ENCODE measurements at places on chromosomes 12 and 14.

GRCh38 chr14:101074196-101075024 lies 170.9 kb upstream of the RTL1 start:
- no peak for DNase-seq

DNA sequence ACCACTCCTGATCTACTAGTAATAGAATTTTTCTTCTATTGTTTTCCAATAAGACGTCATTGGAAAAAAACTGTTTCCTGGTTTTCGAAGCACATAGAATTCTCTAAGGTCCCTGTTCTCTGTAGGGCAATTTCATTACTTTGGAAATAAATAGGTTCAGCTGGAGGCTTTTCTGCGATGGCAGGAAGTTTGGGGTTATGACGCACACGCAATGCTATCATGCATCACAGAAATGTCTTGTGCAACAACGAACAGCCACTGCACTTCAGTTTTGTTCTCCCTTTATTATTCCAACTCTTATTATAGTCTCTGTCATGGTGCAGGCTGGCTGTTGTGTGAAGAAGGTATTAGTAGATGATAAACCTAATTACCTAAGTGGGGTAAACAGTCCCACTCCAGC lies 59.0 kb downstream of the KCNK10 start:
- DNase-seq: no peak

DNA sequence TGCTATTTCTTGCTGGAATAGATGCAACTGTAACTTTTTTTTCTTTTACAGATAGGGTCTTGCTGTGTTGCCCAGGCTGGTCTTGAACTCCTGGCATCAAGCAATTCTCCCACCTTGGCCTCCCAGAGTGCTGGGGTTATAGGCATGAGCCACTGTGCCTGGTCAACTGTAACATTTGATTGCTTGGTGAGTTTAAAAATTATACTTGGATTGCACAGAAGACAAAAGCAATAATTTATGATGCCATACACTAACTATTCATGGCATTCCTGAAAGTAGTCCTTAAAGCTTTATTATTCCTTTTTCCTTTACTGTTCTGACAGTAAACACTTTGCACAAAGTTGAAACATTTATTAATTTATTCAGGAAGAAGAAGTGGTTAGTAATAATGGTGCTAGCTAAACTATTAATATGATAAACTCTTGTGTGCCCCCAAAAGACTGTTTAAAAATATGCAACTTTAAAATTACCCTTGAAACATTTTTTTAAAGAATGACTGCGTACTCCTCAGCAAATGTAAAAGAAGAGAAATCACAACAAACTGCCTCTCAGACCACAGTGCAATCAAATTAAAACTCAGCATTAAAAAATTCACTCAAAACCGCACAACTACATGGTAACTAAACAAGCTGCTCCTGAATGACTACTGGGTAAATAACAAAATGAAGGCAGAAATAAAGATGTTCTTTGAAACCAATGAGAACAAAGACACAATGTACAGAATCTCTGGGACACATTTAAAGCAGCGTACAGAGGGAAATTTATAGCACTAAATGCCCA lies 8.3 kb downstream of the PTPRB start:
- no peak for DNase-seq

GRCh38 chr12:63912651-63913050 lies 68.2 kb downstream of the SRGAP1 start:
- no peak for DNase-seq

DNA sequence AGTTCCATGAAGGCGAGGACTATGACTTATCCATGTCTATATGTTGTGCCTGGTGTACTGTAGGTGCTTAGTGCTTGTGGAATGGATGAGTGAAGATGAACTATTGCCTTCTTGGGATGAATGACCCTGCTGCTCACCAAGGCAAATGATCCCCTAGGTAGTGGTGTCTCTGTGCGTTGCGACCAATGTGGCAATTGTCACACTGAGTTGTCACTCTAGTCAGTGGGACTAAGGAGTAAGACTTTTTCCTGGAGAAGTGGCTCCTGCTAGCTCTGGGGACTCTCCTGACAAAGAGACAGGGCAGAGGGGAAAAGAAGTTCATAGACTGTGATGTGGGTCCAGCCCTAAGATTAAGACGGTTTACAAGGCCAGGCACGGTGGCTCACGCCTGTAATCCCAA lies 3.4 kb upstream of the ACVR1B start:
- DNase-seq: no peak
